ENCODE measurements at places on chromosomes 1 and 21.

GRCh38 chr1:10651389-10651766 lies 145.1 kb downstream of the CASZ1 start:
- DNase-seq, result no peak

DNA sequence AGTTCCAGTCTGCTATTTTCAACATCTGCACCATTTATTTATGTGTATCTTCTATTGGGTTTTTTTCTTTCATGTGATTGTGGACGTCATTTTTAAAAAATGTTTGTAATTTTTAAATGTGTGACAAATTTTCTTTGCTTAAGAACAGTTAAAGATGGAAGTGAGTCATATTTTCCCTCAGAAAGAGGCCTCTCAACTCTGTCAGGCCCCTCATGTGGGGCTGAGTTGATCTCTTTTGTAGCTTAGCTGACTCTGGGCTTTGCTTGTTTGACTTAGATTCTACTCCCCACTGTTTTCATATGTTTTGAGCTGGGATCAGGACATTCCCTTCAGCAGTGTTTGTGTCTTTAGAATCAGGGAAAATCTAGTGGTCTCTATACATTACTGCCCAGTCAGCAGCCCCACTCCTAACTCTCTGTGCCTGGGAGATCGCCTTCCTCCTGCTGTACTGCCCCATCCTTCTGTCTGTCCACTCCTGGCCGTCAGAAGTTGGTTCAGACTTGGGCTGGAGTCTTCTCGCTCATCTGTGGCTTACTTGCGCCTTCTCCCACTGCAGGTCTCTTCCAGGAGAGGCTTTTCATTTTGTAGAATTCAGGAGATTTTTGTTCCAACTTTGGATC lies 137.4 kb downstream of the DYRK1A start:
- DNase-seq, result no peak

- DNase-seq, result peak; percentile 16
Measured at GRCh38 chr1:15584489-15585363, at the start of gene AGMAT. Gene AGMAT, minus strand, starts transcription at chr1:15585051. Its CDS starts 84 bp downstream, at chr1:15584967.

DNA sequence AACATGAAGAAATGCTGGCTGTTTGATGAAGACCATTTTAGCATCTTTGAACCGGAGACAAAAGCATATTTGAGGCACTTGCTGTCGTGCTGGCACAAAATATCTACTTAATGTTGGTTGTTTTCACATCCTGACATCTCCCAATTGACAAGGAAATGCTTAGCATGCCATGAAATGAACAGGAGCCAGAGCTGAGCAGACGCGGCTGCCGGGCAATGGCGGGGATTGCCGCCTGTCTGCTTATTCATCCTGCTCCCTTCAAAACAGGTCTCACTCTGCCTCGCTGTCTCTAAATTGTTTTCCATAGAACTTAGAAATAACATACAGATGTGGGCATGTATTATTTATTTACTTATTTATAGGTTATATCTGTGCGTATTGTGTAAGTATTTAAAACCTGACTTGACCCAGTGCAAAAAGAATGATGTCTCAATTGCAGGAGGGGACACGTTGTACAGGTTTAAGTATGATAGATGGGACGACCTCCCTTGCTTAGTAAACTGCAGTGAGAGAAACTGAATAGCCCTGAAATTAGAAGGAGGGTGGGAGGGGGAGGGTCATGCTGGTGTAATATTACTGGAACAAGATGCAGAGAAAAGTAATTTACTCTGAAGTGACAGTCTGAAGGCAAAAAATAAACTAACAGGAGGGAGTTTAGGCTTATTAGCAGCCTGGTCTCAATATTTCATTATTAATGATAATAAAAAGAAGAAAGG lies 590.4 kb upstream of the PLXNA2 start:
- no peak for DNase-seq

- DNase-seq, result no peak
Measured at GRCh38 chr1:204977318-204977717, 65.7 kb upstream of the CNTN2 start.

GRCh38 chr1:42003433-42003832 lies 84.7 kb upstream of the HIVEP3 start:
- no peak for DNase-seq

DNA sequence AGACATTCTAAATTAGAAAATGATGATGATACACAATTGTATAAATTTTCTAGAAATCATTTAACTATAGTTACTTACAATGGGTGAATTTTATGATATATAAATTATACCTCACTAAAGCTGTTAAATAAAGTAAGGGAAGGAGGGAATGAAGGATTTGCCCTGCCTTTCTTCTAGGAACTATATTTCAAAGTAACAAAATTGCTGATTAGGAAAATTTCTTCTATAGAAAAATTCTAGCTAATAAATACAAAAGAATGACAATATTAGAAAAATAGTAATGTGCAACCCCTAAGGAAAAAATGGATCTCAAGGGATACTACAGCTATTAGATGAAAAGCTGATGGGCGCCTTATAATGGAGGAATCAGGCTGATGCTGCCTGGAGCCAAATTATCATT lies 23.1 kb downstream of the SPATA6 start:
- no peak for DNase-seq

GRCh38 chr1:241357366-241358340 lies 648 bp upstream of the RGS7 start:
- no peak for DNase-seq

DNA sequence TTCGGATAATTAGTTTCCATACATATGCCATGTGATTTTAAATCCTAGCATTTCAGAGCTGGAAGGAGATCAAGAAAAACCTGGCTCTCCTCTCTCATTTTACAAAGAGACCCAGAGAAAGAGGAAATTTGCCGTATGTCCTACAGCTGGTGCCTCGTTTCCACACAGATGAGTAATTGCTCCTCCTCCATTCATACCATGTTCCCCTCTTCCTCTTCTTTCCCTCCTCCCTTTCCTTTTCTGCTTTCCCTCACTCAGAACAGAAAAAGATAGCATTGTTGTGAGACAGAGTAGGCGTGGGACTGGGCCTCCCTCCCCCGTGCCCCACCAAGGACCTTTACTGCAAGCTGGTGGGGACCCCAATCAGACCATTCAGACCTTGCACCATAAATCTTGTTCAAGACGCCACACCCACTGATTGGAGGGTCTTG lies 13.7 kb upstream of the SLC44A3 start:
- DNase-seq, result no peak

GRCh38 chr1:218945050-218945449 lies 228.6 kb upstream of the LYPLAL1 start:
- DNase-seq, result no peak

GRCh38 chr1:107246775-107247345 lies 106.0 kb downstream of the NTNG1 start:
- DNase-seq, result no peak

DNA sequence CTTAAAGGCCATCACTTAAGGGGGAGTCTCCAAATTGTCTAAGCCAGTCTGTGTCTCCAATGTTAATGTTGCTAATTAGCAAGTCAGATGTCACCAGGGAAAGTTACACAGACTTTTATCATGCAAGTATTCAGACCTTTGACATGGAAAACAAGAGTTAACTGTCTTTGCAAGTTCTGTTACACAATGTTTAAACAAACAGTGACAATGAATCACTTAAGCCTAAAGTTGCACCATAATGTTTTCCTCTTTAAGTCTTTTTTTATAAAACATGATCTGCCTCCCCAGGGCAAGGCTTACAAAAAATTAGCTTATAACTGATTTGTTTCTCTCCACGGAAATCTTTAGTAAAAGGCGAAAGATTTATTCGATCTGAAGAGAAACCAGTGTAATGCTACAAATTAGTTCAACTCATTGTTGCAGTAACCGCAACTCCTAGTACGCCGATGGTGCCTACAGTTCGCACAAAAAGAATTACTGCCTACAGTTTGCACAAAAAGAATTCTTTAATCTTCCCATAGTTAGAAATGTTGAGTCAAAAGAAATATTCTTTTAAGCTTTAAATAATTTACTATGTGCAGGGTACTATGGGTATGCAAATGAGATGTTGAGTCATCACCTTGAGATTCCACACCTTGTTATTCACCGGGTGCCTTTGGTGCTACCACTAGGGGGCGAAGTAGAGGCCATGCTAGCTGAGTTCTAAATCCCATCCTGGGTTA lies 45.3 kb downstream of the HHAT start:
- peak; percentile 29 for DNase-seq

DNA sequence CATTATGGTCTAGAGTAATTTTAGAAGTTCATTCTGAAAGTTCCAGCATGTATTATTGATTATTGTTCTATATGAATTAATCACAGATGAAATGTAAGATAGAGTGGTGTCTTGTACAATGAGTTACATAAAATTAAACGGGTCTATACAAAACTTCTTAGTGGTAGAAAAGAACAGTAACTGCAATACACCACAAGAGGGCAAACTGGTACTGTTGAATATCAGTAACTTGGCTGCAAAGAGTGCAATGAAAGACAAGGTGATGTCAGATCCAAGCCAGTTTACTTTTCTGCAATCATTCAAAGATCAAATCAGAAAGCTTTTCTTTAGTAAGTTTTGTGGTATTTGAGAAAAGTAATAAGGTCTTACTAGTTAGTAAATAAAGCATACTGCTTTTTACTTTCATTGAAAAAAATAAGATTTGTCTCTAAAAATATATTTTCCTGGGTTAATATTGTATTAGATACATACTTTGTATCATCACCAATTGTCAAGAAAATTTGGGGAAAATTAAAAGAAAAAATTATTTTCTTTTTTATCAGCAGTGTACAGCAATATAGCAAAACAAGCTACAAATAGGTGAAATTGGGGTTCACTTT lies 66.4 kb upstream of the BTG3 start:
- DNase-seq, result peak; percentile 8

- DNase-seq, result no peak
Measured at GRCh38 chr1:42333662-42334239, 1.3 kb downstream of the FOXJ3 start.

DNA sequence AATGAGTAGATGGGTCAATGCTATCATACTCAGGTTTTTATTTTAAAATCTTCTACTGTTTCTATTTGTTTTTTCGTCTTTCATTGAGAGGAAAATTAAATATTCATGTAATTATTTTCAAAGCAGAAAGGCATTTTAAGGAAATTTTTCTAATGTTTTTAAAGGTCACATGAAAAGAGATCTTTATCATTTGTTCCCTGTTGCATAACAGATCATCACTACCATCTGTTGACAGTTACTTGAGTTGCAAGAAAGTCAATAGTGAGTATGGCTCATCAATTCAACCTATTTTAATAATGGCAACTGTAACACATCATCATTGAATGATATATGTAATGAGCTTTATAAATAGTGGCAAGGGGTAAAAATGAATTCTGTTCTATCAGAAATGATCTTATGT lies 369.7 kb downstream of the DPYD start:
- DNase-seq, result no peak

DNA sequence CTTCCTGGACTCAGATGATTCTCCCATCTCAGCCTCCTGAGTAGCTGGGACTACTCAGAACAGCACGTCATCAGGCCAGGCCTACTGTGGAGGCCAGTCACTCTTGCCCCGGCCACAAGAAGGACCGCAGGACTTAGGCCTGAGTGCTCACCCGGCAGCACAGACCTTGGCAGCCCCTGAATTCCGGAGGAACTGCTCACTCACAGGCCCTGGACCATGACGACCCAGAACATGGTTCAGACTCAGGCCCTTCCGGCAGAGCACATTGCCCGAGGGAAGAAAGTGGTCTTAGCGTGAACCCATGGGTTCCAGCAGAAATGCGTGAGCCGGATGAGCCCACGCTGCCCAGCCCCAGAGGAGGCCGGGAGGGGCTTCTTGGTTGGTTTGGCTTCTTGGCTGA lies 177.3 kb upstream of the TMEM51 start:
- no peak for DNase-seq

DNA sequence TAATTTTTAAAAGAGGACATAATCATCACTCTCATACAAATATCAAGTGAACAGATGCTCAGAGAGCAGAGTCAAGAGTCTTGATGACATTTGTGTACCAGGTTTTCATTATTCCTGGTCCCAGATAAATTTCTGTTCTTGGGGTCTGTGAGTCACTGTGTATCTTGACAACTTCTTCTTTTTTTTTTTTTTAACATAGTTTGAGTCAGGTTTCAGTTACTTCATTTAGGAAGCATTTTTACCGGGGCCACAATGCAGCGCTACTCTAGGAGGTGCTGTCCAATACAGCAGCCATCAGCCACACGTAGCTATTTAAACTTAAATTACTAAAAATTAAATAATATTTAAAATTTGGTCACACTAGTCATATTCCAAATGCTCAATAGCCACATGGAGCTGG lies 188.1 kb upstream of the SAMSN1 start:
- no peak for DNase-seq

DNA sequence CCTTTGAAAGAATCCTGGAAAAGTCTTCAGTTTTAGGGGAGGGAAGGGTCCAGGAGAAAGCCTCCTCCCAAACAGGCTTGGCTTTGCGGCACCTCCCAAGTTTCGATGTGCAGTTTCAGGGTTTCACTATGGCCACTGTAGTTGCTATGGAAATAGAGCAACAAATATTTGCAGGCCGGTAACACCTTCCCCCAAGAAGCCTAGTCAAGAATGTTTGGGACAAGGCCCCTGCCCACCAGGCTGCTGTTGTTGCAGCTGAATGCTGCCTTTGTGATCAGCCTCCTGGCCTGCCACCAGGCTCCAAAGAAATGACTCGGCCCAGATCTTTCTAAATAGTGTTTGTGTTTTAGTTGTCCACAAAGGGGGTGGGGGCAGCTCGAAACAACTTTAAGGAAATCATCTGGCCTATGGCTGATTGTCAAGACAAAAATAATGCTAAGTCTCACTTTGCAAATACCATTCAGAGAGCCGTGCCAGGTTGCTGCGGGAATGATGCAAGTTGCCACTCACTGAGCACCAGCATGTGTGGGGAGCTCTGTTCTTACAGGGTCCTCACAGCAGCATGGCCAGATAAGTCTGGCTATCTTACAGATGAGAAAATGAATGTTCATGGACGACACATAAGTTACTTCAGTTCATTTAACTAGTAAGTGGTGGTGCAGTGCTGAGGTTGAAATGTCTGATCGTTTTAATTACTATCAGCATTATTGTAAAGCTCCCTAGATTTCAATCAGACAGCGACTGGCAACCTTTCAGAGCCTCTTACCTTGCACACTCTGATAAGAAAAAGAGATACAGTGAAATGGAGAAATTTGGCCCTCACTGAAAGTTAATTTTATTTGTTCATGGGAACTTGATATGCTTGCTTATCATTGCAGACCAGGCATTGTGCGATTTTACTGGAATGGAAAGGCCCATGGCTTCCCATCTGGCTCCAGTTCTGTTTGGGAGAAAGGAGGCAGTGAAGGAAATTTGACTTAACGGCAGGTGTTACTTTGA lies 91.2 kb upstream of the JUN start:
- no peak for DNase-seq

- no peak for DNase-seq
Measured at GRCh38 chr1:192168964-192169363, 10.7 kb downstream of the RGS18 start.

- no peak for DNase-seq
Measured at GRCh38 chr21:39321424-39321823, 8.0 kb upstream of the BRWD1 start.

DNA sequence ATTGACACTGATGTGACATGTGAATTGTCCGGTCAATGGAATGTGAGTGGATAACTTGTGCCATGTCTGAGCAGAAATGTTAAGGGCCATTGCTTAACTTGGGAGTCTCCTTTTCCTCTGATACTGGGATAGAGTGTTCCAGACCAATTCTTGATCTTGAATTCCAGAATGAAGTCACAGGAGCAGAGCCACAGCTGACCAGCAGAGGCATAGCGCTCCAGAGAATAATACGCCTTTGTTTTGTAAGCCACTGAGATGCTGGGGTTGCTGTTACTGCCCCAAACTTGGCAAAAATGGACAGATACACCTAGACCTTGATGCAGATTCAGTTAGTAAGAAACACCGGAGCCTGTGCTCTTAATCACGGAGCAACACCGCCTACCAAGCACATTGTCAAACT lies 6.3 kb downstream of the KCNJ6 start:
- DNase-seq, result no peak

All from CD4-positive, CD25-positive, alpha-beta regulatory T cell (primary cell).